Adrenal gland (tissue), 19 donors: ENCODE measurements at places on chromosomes 13 and 19. TPM values are rescaled to one million over a fixed set of nuclear protein-coding genes. Genes with fewer than 3 reads are reported as not detected.
A peak's percentile ranks its signal among the peaks of the same experiment; 100 is the strongest.

DNA sequence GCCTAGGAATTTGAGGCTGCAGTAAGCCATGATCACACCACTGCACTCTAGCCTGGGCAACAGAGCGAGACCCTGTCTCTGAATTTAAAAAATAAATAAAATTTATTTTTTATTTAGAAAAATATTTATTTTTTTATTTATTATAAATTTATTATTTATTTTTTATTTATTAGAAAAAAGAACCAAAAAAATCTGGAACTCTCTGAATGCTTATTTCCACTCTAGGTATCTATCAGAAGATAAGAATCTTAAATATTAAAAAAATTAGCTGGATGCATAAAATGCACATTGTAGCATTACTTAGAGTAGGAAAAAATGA, 82.8 kb downstream of the CDADC1 start:
- no peak for DNase-seq

The ODAD3 gene
- 3.1 TPM for polyA plus RNA-seq

DNA sequence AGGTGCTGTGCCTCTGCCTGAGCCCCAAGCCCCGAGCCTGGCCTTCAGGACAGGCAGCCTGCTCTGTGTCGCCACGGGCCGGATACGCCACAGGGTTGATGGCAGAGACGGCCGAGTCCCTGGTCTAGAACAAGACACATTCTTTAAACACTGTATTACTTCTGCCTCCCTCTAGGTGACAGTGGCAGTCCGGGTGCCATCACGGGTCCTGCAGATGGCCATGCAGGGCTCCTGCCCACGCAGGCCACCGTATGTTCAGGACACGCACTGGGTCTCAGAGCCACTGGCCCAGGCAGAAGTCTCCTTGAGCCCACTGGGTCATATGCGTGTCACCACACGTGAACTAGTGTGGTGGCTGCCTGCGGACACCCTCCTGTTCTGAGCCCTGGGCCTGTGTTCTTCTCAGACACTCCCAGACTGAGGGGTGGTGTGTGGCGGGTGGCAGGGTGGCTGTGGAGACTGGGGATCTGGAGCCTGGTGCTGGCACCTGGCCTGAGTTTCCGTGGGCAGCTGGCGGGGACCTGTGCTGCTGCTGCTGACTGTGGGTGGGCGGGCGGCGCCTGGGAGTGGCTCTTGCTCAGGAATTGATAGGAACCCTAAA, 4.4 kb downstream of the PLEKHJ1 start:
- DNase-seq, result peak; percentile 53

- DNase-seq, result no peak
Measured at GRCh38 chr19:10288662-10289166, 1.0 kb upstream of the ICAM5 start.

DNA sequence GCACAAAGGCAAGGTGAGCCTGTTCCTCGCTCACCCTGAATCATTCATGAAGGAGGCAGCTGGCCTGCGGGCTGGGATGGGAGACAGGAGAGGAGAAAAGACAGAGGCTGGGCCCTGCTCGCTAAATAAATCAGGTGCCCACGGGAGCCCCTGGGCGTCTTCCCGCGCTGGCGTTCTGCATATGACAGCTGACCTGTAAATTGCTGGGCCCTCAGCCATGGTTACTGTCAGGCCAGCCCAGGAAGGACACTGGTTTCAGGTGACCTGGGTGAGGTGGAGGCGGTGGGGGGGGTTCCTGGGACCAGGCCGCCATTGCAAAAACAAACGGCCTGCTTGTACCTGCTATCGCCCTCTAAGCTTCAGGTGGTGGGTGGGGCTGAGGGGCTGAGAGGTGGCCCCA, 3.4 kb upstream of the PTBP1 start:
- no peak for DNase-seq

- DNase-seq, result no peak
Measured at GRCh38 chr19:17610384-17610783, 54.9 kb downstream of the COLGALT1 start.

GRCh38 chr19:18607226-18608101, 865 bp upstream of the CRLF1 start:
- DNase-seq, result no peak
